ENCODE measurements at places on chromosomes 5 and 9.

GRCh38 chr9:89929673-89930480, 325.1 kb downstream of the GADD45G start:
- H3K27me3 ChIP-seq = no peaks in the 10 kb centered on the region
- no peaks in the 10 kb centered on the region for H3K4me1 ChIP-seq
- no peak for DNase-seq
- H3K36me3 ChIP-seq = no peaks in the 10 kb centered on the region
- H3K4me3 ChIP-seq = no peak overlapping the region
- no peak overlapping the region for H3K27ac ChIP-seq

DNA sequence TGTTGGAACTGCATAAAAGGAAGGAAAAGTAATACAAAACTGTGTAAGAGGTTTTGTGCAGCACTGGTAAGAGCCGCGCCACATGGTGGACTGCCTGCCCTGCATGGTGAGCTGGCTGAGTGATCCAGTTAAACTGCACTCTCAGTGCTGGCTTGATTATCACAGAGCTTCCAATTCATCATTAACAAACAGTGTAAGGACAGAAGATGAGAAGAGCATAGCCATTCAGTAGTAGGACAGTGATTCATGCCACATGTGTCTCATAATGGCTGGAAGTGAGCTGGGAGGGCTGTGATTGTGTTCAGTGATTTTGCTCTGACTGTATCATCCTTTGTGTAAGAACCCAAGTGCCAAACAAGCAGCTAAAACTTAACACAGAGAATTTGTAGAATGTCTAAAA, 14.1 kb downstream of the ASPN start:
- H3K4me1 ChIP-seq = no peaks in the 10 kb centered on the region
- no peak for DNase-seq
- H3K27ac ChIP-seq = no peak overlapping the region
- no peaks in the 10 kb centered on the region for H3K27me3 ChIP-seq
- H3K36me3 ChIP-seq = no peaks in the 10 kb centered on the region
- no peak overlapping the region for H3K4me3 ChIP-seq

DNA sequence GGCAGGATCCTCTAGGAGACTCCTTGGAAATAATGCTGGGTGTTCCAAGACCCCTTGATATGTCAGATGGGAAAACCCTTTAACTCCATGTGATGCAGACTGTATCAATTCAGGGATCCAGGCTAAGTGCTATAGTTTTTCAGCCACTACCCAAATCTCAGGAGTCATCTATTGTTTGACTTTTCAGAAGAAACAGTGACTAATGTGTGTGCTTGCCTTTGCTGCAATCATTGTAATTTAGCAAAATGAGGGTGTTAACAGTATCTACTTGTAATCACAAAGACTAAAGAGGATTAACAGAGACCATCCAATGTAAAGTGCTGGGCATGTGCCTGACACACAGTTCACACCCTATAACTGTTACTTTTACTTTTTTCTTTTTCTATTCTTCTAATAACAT, 309.6 kb upstream of the RFX3 start:
- DNase-seq = no peak
- no peaks in the 10 kb centered on the region for H3K36me3 ChIP-seq
- no peaks in the 10 kb centered on the region for H3K4me1 ChIP-seq
- H3K4me3 ChIP-seq = no peak overlapping the region

DNA sequence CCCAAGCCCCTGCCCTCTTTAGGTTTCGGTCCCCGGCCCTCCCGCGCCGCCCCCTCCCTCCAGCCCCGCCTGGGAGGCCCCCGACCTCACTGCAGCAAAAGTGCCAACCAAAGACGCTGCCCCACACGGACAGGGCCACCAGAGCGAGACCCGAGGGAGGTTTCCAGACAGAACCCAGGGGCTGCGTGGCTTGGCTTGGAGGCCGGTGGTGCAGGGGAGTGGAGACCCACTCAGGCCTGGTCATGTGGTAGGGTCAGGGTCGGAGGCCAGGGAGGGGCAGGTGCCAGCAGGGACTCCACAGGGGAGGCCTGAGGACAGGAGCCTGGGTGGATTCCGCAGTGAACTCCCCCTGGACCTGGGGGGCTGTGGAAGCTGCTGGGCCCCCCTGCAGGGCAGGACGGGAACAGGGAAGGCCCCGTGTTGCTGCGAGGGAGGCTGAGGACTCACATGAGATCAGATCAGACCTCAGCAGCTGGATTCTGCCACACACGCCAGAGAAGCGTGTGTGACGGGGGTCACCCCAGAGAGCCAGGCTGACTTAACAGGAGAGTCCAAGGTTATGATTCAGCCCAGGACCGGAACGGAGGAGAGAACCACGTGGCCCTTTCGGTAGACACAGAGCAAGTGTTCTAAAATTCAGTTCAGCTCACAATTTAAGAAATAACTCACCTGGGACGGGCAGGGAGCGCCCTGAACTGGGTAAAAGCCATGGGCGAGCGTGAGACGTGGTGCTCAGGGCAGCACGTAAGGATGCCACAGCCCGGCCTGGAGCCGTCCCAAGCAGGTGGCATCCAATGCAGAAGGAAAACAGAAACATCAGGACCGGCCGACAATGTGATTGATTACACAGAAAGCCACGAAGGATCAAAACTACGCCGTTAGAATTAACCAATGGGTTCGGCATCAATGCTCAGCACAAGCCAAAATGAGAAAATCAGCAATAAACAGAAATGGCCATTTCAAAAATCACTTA, 38.9 kb downstream of the EXD3 start:
- no peaks in the 10 kb centered on the region for H3K36me3 ChIP-seq
- no peak overlapping the region for H3K27ac ChIP-seq
- no peaks in the 10 kb centered on the region for H3K27me3 ChIP-seq

GRCh38 chr9:99253772-99254431, 31.8 kb downstream of the SEC61B start:
- H3K4me1 ChIP-seq = no peaks in the 10 kb centered on the region
- no peaks in the 10 kb centered on the region for H3K36me3 ChIP-seq

DNA sequence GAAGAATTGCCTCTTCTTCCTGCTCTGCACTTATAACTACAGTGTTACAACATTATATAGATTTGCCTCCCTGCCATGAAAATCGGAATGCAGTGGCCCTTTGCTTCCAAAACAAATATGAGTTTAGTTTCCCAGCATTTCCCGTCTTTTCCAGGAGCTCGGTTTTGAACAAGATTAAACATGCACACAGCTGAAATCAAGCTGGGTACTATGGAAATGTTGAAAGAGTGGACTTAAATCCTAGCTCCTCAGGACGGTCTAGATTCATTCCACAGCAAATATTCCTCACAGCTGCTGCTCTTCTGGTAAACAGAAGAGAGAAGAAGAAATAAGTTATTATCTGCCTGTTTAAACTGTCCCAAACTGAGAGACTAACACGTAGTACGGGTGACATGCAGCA, 161.4 kb downstream of the PIK3R1 start:
- H3K4me3 ChIP-seq = no peak overlapping the region
- no peak for DNase-seq
- H3K27me3 ChIP-seq = no peaks in the 10 kb centered on the region
- no peak overlapping the region for H3K27ac ChIP-seq

DNA sequence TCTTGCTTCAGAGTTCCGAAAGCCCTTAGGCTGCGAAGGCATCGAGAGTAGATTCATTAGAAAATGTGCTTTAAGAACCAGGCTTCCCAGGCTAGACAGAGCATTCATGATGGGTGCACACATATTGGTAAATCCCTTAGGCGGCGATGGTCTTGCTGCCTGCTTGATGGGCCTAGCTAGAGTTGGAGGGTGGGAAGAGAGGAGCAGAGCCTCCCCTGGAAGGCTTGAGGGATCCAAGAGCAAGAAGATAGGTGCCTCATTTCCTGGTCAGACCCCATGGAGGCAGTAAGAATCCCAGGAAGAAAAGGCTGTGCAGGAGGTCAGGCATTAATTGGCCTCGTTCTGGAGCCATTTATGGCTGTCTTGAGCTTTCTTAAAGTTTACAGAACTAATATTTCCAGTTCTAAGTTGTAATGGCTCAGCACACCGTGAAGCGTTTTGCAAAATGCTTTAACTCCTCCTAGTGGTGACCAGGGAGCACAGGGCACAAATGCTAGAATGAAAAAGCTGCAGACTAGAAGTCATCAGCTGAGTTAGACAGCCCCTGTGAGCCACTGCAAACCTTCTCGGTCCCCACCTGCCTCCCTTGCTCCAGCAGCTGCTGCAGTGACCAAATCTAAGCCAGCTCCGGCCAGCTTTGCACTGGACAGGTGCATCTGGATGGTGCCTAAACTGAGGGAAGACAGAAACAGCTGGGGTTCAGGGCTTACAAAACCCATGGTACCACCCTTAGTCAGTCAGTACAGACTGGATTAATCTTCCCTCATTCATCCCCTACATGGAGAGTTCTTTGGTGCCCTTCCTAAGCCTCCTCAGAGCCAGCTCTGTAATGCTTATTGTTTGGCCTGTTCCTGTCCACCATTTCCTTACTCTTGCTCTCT, 14.7 kb downstream of the SLC45A2 start:
- no peak overlapping the region for H3K4me3 ChIP-seq
- no peak for DNase-seq
- no peaks in the 10 kb centered on the region for H3K36me3 ChIP-seq
- H3K27ac ChIP-seq = no peak overlapping the region

GRCh38 chr5:157295247-157295646, 29.3 kb downstream of the CYFIP2 start:
- DNase-seq = no peak
- H3K27me3 ChIP-seq = no peaks in the 10 kb centered on the region
- H3K4me1 ChIP-seq = peaks cover 8% of the 10 kb centered on the region
- no peak overlapping the region for H3K4me3 ChIP-seq
- H3K36me3 ChIP-seq = no peaks in the 10 kb centered on the region

DNA sequence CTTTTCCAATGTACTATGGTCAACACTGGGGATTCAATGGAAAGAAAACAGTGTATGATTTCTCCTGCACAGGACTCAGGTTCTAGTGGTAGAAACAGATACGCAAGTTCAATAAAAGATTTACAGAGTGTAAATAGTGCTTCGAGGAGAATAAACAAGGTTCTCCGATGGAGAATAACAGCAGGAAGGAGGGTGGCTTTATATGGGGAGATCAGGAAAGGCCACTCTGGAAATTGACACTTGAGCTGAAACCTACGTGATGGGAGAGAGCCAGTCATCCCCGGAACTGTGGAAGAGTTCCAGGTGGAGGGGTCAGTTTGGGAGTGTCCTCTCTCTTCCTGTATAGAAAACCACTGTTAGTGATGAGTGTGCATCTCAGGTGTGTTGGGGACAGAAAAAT, 65.9 kb downstream of the GARNL3 start:
- no peak for DNase-seq
- no peak overlapping the region for H3K4me3 ChIP-seq
- no peaks in the 10 kb centered on the region for H3K36me3 ChIP-seq
- no peaks in the 10 kb centered on the region for H3K4me1 ChIP-seq
- no peaks in the 10 kb centered on the region for H3K27me3 ChIP-seq
- H3K27ac ChIP-seq = no peak overlapping the region

- H3K4me1 ChIP-seq = no peaks in the 10 kb centered on the region
- H3K4me3 ChIP-seq = no peak overlapping the region
- H3K27me3 ChIP-seq = no peaks in the 10 kb centered on the region
- no peaks in the 10 kb centered on the region for H3K36me3 ChIP-seq
- no peak for DNase-seq
These were observed 26.6 kb downstream of the WNT8A start for GRCh38 chr5:138110266-138110963.

DNA sequence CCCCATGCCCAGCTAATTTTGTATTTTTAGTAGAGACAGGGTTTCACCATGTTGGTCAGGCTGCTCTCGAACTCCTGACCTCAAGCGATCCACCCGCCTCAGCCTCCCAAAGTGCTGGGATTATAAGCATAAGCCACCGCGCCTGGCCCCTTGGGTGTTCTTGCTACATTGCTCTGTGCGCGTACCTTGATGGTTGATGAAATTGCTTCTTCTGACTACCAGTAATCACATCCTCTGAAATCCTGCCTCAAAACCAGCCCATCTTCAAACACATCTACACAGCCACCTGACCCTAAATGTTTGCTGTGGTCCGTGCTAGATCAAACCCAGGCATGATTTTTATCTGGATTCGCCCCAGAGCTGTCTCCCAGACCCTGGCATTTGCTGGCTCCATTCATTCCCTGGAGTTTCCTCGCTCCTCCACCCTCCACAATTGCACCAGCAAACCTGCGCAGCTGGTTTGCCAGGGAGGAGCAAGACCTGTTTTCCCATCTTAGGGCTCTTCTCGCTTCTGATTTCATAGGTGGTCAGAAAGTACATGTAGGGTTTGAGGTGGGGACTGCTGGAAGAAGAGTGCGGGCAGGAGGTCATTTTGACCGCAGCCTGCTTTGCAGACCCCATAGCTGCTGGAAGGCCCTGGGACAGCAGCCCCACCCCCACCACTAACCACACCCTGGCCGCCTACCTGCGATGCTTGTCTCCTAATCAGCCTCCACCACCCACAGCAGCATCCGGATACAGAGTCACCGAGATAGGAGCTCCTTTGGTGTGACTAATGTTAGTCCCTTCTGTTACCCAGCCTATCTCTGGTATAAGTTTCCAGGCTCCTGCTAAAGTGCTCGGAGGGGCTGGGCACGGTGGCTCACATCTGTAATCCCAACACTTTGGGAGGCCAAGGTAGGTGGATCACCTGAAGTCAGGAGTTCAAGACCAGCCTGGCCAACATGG, 22.7 kb downstream of the SWI5 start:
- DNase-seq = peak; percentile 44
- H3K27ac ChIP-seq = no peak overlapping the region
- no peaks in the 10 kb centered on the region for H3K36me3 ChIP-seq
- H3K4me1 ChIP-seq = peaks cover 8% of the 10 kb centered on the region
- no peaks in the 10 kb centered on the region for H3K27me3 ChIP-seq

- H3K4me3 ChIP-seq = peak overlapping the region; percentile 95
- no peaks in the 10 kb centered on the region for H3K4me1 ChIP-seq
- H3K27ac ChIP-seq = peak overlapping the region; percentile 93
- H3K27me3 ChIP-seq = no peaks in the 10 kb centered on the region
- no peaks in the 10 kb centered on the region for H3K36me3 ChIP-seq
- DNase-seq = peak; percentile 51
These were observed 623 bp upstream of the TRIM36 start for GRCh38 chr5:115170134-115170928.

GRCh38 chr5:55363856-55364255, 56.1 kb downstream of the MTREX start:
- H3K4me1 ChIP-seq = no peaks in the 10 kb centered on the region
- H3K27me3 ChIP-seq = no peaks in the 10 kb centered on the region
- no peak overlapping the region for H3K4me3 ChIP-seq

DNA sequence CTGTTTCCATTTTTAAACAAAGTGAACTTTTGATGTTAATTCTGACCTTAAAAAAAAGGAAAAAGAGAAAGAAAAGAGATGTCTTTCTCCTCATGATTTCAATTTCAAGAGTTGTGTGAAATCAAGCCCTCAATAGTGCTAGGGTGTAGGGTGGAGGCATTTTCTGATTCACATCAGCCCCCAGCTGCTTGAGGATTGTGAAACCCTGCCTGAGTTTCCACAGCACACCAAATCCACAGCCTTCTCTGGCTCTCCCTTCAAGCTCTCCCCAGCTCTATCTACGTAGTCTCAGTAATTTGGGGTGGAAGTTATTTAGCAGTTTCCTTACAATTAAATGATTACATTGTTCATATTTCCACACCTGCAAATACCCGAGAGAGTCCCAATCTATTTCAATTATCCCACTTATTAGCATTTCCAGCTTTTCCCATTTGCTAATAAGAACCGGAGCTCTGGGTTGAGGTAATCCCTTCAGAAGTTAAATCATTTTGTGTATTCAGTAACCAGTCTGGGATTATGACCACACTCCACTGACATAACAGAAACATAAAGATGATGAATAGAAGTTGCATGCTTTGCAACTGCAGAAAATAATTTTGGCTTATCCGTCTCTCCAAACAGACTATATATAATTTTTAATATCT, 54.9 kb downstream of the MTX3 start:
- H3K36me3 ChIP-seq = no peaks in the 10 kb centered on the region
- DNase-seq = no peak
- H3K4me3 ChIP-seq = no peak overlapping the region
- no peak overlapping the region for H3K27ac ChIP-seq

- H3K36me3 ChIP-seq = no peaks in the 10 kb centered on the region
- peaks cover 12% of the 10 kb centered on the region for H3K4me1 ChIP-seq
- no peak overlapping the region for H3K4me3 ChIP-seq
- no peak overlapping the region for H3K27ac ChIP-seq
- no peak for DNase-seq
These were observed 30.9 kb downstream of the PRKACG start for GRCh38 chr9:68983008-68983411.
